ENCODE measurements at places on chromosomes 6 and 20.

GRCh38 chr6:80021591-80021990 lies 17.1 kb downstream of the TTK start:
- no peak for DNase-seq

- DNase-seq = peak; percentile 12
Measured at GRCh38 chr6:134398453-134398852, 80.5 kb upstream of the SGK1 start.

DNA sequence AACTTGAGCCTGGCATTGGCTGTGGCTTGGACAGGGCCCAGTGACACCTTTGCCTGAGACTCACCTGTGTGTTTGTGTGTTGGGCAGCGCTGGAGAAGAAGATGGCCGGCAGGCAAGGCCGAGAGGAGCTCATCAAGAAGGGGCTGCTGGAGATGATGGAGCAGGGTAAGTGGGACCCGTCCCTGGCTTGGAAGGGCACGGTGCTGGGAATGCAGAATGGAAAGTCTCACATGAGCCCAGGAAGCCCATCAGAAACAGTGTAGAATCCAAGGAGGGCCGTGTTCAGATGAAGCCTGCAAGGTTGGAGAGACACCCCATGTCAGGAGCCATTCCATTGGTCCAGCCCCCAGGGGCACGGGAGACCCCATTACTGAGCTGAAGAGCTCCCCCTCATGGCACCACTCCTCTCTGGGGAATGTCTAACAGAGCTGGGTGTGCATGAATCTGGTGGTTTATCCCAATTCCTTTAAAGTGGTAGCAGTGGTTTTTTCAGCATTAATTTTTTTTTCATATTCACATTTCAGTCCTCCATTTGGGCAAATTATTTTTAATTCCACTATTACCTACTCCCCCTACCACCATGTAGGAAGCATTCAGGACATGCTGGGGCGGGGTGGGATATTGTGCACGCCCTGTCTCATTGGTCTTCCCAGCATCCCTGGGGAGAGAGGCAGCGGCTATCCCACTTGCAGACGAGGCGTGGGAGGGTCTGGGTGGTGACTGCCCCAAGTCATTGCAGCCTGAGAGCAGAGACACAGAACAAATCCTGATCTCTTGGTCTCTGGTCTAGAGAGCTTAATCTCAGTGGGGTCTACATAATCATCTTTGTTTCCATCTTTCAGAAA lies 143.6 kb downstream of the PHACTR3 start:
- no peak for DNase-seq

DNA sequence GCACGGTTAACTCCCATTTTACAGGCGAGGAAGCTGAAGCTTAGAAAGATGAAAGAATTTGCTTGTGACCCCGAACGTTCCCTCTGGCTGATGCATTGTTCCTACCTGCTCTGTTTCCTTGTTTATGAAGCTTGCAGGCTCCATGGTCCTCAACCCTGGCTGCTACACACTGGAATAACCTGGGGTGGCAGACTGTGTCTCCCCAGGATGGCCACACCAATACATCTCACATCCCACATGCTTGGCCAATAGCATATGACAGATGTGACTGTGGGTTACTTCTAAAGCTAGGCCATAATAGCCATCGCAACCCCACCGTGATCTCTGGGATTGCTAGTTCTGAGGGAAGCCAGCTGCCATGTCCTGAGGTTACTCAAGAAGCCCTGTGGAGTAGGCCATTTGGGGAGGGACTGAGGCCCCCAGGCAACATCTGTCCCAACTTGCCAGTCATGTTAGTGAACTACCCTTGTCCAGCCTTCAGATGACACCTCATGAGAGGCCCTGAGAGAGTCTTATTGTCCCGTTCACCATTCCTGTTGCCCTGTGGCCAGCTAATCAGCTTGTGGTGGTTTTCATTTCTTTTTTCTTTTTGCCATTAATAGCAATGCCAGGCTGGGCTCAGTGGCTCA lies 6.7 kb upstream of the FAM110A start:
- no peak for DNase-seq

- no peak for DNase-seq
Measured at GRCh38 chr6:27693766-27694546, 218.2 kb downstream of the OR2B2 start.

GRCh38 chr20:60131375-60131774 lies 173.2 kb downstream of the CDH26 start:
- DNase-seq = peak; percentile 4

DNA sequence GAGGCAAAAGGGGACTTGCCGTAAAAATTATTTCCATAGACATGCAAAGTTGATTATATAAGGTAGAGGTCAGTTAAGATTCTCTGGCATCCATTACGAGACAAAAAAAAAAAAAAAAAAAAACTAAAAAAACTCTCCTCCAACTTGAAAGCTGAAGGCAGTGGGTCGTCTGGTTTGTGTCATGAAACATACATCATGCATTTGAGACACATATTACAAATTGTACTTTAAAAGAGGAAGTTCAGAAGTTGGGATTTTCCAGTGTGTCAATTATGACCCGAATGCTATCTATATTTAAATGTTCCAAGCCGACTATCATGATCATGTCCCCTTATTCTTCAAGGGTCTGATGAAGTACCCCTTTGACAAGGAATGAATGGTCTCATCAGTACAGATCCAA lies 125.1 kb downstream of the ZNF217 start:
- no peak for DNase-seq

DNA sequence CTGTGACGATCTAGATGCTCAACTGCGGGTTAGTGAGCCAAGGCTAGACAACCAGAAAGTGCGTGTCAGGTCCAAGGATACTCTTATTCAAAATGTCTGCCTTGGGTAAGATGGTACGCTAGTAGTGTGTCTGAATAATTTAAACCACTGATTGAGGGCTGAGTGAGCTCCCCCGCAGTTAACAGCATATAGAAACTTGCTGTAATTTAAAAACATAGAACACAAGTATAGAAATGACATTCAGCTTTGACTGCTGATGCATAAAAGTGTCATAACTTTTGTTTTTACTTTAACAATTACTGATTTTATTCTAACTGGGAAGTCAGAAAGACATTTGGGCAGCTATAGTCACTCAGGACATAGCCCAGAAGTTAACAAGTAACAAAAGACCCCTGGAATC lies 45.6 kb upstream of the SLC22A1 start:
- DNase-seq = no peak

DNA sequence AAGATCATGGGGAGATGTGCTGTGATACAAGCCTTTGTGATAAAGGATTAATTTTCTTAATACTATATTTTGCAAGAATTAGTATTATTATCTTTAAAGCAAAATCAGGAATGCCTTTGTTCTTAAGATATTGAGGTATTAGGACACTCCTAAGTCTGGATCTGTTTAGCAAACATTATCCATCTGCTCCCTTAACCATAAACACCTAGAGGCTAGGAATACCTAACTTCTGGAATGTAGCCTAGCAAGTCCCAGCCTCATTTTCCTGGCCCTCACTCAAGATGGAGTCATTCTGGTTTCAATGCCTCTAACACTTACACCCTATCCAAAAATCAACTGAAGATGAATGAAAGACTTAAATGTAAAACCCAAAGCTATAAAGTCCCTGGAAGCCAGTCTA lies 106.3 kb upstream of the GJE1 start:
- DNase-seq = no peak

GRCh38 chr20:57471496-57472372 lies 53.2 kb downstream of the CTCFL start:
- DNase-seq = no peak

Data from fibroblast of skin of right biceps (primary cell).